ENCODE measurements at places on chromosomes 5 and 9. TPM values are rescaled to one million over a fixed set of nuclear protein-coding genes. Genes with fewer than 3 reads are reported as not detected.

CDKN2B gene
- 21.8 TPM for total RNA-seq

PCBD2 gene
- 2.0 TPM for total RNA-seq

STOM gene
- 129 TPM for total RNA-seq

TAF11L10 gene
- total RNA-seq: not detected

SHC3 gene
- 4.4 TPM for total RNA-seq

SLC34A1 gene
- not detected for total RNA-seq

WDR38 gene
- not detected for total RNA-seq

NR2F1 gene
- 175 TPM for total RNA-seq

ACSL6 gene
- total RNA-seq: not detected

IFNA14 gene
- total RNA-seq: not detected

SNCAIP gene
- 1.8 TPM for total RNA-seq

KLF9 gene
- total RNA-seq: 68.5 TPM
